ENCODE measurements at places on chromosomes 7 and 10. TPM values are rescaled to one million over a fixed set of nuclear protein-coding genes. Genes with fewer than 3 reads are reported as not detected.

Gene PROSER2
- 3.0 TPM for total RNA-seq

DNA sequence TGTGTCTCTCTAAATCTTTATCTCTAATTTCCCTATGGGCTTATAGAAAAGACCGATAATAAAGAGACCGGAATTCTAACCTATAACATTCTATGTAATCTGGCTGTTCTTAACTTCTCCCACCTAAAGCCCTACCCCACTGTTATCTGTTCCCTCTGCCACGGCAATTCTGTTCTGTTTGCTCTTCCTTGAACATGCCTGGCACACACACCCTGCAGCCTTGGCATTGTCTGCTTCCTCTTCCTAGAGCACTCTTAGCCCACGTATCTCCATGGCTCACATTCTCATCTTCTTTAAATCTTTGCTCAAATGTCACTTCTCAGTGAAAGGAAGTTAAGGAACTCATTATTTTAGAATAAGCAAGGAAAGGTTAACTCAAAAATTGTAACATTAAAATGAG lies 309.2 kb downstream of the GPR158 start:
- DNase-seq: no peak

- peak; percentile 71 for DNase-seq
Observed at GRCh38 chr10:132319853-132320653, 11.9 kb upstream of the LRRC27 start.

GRCh38 chr10:23469596-23470237 lies 30.8 kb downstream of the OTUD1 start:
- DNase-seq: no peak

- DNase-seq: no peak
Observed at GRCh38 chr10:97259119-97259518, 33.3 kb downstream of the ARHGAP19 start.

GRCh38 chr7:107474104-107474521 lies 4.3 kb downstream of the GPR22 start:
- DNase-seq: no peak

- DNase-seq: no peak
Observed at GRCh38 chr10:70926226-70927000, 38.0 kb upstream of the PCBD1 start.

Gene ARHGAP12
- 15.8 TPM for total RNA-seq

GRCh38 chr10:23399701-23400144 lies 39.2 kb upstream of the OTUD1 start:
- no peak for DNase-seq

Gene OR2A12
- total RNA-seq: not detected

Gene ZNF680
- total RNA-seq: 2.9 TPM

DNA sequence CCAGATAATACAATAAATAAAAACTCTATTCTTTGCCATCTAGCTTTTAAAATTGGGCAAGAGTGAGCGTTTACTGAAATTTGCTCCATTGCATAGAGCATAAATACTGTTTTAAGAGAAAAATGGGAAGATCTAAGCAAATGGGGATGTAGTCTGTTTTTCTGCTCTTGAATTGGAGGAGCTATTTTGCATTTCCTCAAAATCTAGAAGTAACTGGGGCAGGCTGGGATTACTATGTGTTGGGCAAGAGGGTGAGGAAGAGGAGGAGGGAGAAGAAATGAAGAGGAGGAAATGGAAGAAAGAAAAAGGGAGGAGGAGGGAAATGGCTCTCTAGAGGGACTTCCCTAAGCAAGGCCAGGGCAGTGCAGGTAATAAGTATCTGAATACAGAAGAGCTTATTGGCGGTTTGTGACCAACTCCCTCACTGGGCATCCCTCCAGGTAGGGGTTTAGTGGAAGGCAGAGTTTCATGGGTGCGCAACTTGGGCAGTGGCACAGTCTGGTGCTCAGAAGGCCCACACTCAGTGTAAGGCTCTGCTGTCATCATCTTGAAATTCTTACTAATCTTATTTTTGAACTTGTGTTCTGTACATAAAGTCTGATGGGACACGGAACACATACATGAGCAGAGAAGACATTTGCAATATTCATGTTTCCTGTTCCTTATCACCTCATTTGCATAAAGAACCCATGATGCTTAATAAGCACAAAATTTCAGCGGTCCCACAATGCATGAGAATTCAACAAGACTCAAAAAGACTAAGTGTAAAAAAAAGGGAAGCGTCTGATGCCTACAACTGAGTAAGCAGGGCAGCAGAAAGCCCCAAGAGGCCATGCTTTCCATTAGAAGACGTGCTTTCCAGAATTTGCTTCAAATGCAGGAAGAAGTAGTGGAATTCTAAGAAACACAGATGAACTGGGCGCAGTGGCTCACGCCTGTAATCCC lies 116.9 kb downstream of the EVX1 start:
- no peak for DNase-seq

Gene AGBL3
- total RNA-seq: 0.03 TPM

GRCh38 chr10:50432211-50433009 lies 181.1 kb upstream of the ASAH2 start:
- no peak for DNase-seq

DNA sequence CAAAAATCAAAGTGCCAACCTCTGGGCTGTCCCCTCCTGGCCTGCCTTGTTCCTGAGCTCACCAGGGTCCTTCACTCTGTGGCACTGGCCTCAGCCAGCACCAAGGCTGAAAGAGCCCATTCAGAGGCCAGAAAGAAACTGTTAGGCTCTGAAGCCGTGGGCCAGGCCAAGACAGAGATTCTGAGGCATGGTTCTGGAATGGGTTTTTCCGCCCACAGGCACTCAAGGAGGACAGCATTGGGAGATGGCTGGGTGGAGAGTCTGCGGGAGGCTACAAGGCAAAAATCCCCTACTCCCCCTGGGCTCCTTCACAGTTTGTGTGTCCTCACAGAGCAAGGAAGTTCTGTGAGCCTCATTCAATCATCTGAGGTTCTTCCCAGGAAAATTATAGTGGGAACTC lies 31.7 kb downstream of the GRIFIN start:
- DNase-seq: no peak

- no peak for DNase-seq
Observed at GRCh38 chr7:94908323-94909178, 1.2 kb downstream of the PPP1R9A start.

GRCh38 chr7:140085447-140085846 lies 22.7 kb upstream of the PARP12 start:
- DNase-seq: no peak

Gene GARIN1A
- 0.68 TPM for total RNA-seq

Gene NKX2-3
- not detected for total RNA-seq

DNA sequence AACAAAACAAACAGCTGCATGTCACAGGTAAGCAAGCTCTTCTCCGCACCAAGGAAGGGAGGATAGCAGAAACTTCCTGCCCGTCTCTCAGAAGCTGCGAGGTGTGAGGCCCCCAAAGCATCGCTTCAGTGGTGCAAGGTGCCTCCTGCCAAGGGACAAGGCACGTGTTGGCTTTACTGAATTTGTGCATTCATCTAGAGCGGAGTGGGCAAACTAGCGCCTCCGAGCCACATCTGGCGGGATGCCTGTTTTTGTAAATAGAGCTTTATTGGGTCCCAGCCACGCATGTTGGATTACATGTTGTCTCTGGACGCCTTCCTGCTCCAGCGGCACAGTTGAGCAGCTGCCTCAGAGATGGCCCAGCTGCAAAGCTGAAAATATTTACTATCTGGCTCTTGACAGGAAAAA lies 27.7 kb downstream of the PHYH start:
- DNase-seq: no peak

Gene TMEM184A
- total RNA-seq: 3.2 TPM

GRCh38 chr10:13103554-13103953 lies 3.6 kb downstream of the OPTN start:
- no peak for DNase-seq

DNA sequence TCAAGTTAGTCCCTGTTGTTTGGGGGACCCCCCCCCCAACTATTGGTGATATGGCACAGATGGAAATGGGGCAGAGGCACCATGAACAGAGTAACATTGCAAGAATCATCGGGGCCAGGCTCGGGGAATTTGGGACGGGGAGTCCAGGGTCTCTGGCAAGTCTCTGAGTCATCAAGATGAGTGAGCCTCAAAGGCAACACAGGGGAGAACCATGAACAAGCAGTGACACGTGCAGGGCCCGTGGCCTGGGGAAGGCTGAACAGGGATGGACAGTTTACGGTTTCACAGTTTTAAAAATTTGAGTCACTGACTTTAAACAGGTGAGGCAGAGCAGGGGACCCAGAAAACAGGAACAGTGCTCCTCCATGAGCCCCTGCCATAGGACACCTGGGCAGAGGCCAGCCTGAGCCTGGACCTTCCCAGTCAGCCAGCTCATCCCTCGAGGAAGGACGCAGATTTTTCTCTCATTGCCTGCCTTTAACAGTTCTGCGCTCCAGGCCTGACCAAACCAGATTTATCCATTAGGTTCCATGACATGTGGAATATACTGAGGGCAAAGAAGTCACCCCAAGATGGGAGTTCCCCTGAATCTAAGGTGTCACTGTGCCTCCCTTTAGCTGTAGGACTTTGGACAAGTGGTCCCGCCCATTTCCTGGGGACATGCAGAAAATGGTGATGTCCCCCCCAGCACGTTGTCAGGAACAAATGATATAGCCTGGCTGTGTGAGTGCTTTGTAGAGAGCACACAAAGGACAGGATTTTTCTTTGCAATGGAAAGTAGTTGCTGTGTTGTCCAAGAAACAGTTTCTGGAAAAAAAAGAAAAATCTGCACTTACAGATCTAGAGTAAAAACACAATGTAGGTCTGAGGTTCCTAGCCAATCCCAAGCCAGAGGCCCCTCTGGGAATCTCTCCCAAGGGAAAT lies 23.8 kb downstream of the CHST15 start:
- DNase-seq: no peak

DNA sequence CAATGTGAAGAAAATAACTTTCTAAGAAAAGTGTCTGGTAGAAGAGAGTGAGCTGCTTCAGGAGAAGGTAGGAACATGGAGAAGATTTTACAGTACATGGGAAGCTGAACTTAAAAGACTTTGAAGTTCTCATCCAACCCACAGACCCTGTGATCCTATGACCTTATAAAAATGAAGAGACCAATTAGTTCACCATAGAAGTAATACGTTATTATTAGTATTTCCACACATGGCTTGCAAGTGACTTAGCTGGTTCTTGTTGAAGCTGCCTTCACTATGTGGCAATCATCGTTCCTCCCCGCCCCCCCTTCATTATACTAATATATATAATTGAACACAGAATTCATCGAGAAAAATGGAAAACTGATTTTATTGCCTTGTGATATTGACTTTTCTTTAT lies 129.1 kb downstream of the SND1 start:
- DNase-seq: no peak

- DNase-seq: no peak
Observed at GRCh38 chr7:713488-714230, 12.8 kb upstream of the DNAAF5 start.

- no peak for DNase-seq
Observed at GRCh38 chr7:140242057-140243031, 65.6 kb upstream of the KDM7A start.

DNA sequence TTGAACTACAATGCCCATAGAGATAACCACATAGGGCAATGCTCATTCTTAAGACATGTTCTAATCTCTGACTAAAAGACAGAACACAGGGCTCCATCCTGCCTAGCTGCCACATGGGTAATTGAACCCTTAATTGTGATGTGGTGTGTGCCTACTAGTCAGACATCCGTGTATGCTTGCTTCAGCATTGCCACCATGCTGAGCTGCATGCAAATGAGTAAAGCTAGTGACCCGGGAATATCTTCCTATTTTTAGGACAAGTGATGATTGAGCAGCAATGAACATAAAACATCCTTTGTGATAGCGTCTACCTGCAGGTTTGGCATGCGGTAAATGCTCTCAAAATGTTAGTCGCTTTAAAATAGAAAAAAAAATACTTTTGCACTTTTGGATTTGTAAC lies 115.8 kb downstream of the MAGI2 start:
- DNase-seq: no peak

GRCh38 chr7:28338041-28338440 lies 74.3 kb upstream of the CREB5 start:
- no peak for DNase-seq

DNA sequence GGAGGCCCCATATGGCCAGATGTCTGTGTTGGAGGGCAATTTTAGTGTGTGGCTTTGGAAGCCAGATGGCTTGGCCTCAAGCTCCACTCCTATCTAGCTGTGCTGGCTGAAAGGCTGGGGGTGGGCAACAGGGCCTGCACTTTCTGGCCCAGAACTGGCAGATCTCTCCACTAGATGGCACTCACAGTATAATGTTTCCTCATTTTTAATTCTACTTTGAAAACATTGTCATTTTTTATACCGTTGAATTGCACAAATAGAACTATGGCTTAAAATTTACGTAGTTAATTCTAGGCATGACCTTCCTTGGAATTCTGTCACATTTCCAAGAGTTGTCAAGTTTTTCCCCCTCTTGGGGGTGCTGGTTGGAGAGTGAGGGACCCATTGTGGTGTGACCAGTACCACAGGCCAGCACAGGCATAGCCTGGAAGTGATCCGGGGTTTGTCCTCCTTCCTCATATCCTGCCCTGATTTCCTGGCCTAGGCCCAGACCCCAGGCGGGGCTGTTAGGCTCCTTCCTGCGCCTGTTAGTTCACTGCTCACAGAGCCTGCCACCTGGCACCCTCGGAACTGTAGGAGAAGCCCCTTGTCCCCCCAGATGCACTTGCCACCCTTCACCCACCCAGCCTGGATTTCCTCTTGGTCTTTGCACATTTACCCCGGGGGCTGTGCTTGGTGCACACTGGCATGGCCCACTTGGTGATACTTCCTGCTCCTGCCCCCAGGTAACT lies 52.8 kb downstream of the ARHGAP22 start:
- DNase-seq: no peak

DNA sequence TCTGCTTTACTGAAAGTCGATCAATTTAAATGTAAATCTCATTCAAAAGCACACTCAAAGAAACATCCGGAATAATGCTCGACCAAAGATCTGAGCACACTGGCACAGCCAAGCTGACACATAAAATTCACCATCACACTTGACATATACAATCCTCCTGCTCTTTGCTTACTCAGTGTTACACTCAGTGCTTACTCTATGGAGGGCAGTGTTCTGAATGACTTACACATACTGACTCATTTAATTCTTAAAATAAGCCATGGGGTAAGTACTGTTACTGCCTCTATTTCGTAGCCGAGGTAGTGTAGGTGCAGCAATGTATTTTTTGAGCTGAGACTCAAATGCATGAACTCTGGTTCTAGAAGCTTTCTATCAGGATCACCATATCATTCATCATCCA lies 421.5 kb upstream of the LRRN3 start:
- no peak for DNase-seq

DNA sequence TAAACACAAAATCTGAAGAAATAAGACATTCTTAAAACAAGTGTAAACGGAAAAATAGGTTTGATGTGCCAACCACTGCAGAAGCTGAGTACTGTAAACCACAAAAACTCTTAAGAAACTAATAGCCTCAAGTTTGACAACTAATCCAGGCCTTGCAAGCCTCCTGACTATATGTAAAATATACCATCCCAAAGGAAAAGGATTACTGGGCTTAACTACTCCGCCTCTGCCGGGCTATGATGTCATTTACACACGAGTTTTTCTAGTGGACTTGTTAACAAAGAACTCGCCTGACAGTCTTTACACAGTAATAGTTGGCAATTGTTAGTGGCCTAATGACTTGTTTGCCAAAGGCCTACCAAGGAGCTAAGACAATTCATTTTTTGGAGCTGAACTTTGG lies 2.1 kb downstream of the KIF5B start:
- no peak for DNase-seq
